CD4-positive, alpha-beta T cell treated with Interleukin-6 at 100 ng/mL for 8 hours (primary cell): ENCODE measurements at places on chromosomes 2 and 18.

- DNase-seq = no peak
Measured at GRCh38 chr2:136770384-136770783, 5.0 kb downstream of the THSD7B start.

- DNase-seq = no peak
Measured at GRCh38 chr18:61334491-61334850, 1.2 kb downstream of the CDH20 start.

GRCh38 chr2:20526708-20527107 lies 79.8 kb downstream of the RHOB start:
- no peak for DNase-seq

GRCh38 chr2:48693066-48693465 lies 62.5 kb downstream of the LHCGR start:
- DNase-seq = no peak

GRCh38 chr2:20106746-20107145 lies 55.3 kb upstream of the LAPTM4A start:
- DNase-seq = no peak

DNA sequence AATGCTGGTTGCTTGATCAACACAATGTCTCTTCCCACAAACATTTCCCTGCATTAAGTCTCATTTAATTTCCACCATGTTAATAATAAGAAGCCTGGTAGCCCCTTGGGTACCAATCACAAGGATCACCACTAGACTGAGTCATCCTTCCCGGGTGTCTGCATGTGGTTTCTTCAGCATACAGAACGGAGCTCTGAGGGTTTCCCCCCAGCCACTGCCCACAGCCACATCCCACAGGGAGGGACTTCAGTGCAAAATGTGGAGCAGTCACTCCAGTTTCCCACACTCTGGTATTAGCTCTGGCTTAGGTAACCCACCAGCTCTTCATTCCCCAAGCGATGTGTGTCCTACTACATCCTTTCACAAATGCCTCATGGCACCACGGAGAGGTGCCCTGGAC lies 42.7 kb upstream of the POLE4 start:
- no peak for DNase-seq

- DNase-seq = no peak
Measured at GRCh38 chr18:35688757-35689156, 107.2 kb downstream of the GALNT1 start.

GRCh38 chr2:104969564-104969963 lies 68.3 kb upstream of the MRPS9 start:
- no peak for DNase-seq

- DNase-seq = no peak
Measured at GRCh38 chr2:73035899-73036711, 35.4 kb downstream of the SFXN5 start.

GRCh38 chr2:219868635-219869034 lies 241.2 kb downstream of the SLC4A3 start:
- DNase-seq = no peak

DNA sequence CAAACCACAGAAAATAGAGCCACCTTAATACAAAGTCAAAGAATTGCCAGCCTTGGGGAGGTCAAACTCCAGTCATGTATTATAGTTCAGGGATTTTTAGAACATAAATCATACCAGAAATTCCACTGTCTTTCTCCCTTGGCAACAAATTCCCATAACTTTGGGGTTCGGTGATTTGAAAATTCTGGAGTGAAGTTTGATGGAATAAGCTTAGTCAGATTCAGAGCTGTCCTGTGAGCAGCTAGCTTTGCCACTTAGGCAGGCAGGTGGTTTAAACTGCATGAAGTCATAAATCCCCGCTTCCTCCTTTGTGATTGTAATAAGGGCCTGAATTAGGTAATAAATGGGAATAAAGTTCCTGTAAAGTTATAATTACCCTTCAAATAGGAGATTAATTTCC lies 457.0 kb upstream of the HNMT start:
- no peak for DNase-seq
